ENCODE measurements at places on chromosomes 5 and 9. TPM values are rescaled to one million over a fixed set of nuclear protein-coding genes. Genes with fewer than 3 reads are reported as not detected.

Gene ADAMTS12
- 18.4 TPM for total RNA-seq

Gene TERT
- 0.50 TPM for total RNA-seq

Gene ARHGEF28
- total RNA-seq = 25.7 TPM

Gene S1PR3
- total RNA-seq = 21.2 TPM

Gene SPATA31D4
- not detected for total RNA-seq

Gene PHF24
- 36.0 TPM for total RNA-seq

Gene KIF24
- total RNA-seq = 2.8 TPM

Gene GPR150
- 0.50 TPM for total RNA-seq

Gene PURA
- total RNA-seq = 35.9 TPM

Measured in spinal cord (tissue), 10 donors.